GM23338 (cell line): ENCODE measurements at places on chromosomes 12 and 14. TPM values are rescaled to one million over a fixed set of nuclear protein-coding genes. Genes with fewer than 3 reads are reported as not detected.

DNA sequence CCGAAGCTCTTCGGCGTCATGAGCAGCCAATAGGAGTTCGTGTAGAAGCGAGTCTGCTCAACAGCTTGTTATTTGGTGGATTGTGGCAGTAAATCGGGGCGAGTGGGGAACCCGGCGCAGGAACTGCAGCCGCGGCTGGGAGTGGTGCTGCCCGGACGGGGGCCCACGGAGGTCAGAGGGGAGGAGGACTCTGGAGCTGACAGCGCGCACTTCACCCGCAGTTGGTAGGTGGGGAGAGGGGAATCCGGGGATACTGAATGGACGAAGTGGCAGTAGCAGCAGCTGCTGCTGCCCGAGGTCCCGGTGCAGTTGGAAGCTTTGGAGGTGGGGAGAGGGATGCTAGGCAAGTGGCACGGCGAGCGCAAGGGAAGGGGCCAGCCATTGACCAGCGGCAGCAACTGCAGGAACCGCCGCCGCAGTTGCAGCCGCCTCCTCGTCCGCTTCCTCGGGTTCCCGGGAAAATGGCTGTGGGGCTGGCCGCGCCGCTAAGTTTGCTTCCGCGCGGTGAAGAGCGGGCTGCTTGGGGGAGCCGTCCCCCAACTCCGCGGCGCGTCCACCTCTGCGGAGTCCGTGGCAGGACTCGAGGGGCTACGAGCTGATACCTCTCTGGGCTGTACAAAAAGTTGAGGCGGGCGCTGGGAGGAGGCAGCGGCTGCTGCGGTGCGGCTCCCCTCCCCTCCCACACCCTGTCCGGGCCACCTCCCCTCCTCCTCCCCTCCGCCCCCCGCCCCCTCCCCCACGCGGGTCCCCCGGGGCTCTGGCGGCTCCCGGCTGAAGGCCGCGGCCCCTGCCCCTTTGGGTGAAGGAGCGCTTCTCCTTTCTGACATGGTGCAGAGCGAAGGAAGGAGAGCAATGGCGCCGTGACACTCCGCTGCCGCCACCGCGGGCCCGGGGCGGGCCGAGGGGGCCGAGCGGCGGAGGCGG, at the start of gene ARID4A:
ARID4A (plus strand) TSS at position 79 of the 924 bp plus-strand sequence. CDS start 1,300 bp downstream, outside the sequence.
- no peaks in the 10 kb centered on the region for H3K27me3 ChIP-seq
- H3K4me1 ChIP-seq, result peaks cover 13% of the 10 kb centered on the region
- H3K36me3 ChIP-seq, result peaks cover 4% of the 10 kb centered on the region; the same call in 1 of the 2 replicates
- H3K4me3 ChIP-seq, result peak within 1 kb of the TSS; percentile 84
- peak; percentile 36 for DNase-seq

DNA sequence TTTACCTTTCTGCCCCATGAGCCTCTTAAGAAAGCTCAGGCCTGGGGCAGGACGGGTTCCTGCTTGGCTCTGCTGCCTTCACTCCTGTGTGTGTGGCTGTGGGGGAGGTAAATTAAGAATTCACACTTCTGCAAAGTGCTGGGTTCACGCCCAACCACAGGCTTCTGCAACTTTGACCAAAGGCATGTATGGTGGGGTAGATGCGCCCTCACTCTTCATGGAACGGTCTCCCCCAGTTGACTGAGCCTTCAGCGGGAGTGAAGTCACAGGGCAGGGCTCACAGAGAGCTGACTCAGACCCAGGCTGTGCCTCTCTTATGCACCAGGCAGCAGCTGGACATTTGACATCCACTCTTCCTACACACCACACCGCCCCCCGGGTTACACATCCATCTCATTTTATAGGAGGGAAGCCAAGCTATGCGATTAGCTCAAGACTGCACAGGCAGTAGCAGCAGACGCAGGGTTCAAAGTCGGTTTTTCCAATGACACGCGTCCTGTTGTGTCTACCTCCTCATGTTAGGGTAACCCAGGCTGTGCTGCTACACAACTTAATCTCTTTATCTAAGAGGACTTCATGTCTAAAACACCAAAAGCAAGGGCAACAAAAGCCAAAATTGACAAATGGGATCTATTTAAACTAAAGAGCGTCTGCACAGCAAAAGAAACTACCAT, 15.4 kb upstream of the BCL11B start:
- H3K4me3 ChIP-seq, result no peak overlapping the region
- no peaks in the 10 kb centered on the region for H3K27me3 ChIP-seq
- H3K36me3 ChIP-seq, result no peaks in the 10 kb centered on the region

GRCh38 chr12:77914081-77914488, 83.4 kb downstream of the NAV3 start:
- DNase-seq, result no peak
- no peak overlapping the region for H3K27ac ChIP-seq
- H3K4me1 ChIP-seq, result peaks cover 12% of the 10 kb centered on the region
- no peaks in the 10 kb centered on the region for H3K36me3 ChIP-seq

DNA sequence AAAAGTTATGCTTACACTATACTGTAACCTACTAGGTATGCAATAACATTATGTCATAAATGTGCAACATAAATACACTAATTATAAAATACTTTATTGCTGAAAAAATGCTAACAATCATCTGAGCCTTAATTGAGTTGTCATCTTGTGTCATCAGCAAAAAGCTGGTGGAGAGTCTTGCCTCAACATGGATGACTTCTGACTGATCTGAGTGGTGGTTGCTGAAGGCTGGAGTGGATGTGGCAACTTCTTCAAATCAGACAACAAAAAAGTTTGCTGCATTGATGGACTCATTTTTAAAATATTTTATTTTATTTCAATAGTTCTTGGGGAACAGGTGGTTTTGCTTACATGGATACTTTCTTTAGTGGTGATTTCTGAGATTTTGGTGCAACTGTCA, 93.9 kb upstream of the AMN1 start:
- H3K4me1 ChIP-seq, result no peaks in the 10 kb centered on the region
- H3K4me3 ChIP-seq, result no peak overlapping the region
- no peak for DNase-seq
- no peaks in the 10 kb centered on the region for H3K27me3 ChIP-seq

OR2AP1 gene
- total RNA-seq, result not detected in 2 replicates
